Immature natural killer cell (primary cell): ENCODE measurements at places on chromosomes 11 and 22.

GRCh38 chr22:23849009-23850006 lies 8.4 kb upstream of the SLC2A11 start:
- DNase-seq, result peak; percentile 81

GRCh38 chr11:132185726-132186592 lies 815.5 kb downstream of the NTM start:
- DNase-seq, result no peak

GRCh38 chr11:3367221-3367620 lies 11.7 kb downstream of the ZNF195 start:
- no peak for DNase-seq

- DNase-seq, result no peak
Observed at GRCh38 chr11:109196016-109196415, 226.0 kb upstream of the C11orf87 start.

DNA sequence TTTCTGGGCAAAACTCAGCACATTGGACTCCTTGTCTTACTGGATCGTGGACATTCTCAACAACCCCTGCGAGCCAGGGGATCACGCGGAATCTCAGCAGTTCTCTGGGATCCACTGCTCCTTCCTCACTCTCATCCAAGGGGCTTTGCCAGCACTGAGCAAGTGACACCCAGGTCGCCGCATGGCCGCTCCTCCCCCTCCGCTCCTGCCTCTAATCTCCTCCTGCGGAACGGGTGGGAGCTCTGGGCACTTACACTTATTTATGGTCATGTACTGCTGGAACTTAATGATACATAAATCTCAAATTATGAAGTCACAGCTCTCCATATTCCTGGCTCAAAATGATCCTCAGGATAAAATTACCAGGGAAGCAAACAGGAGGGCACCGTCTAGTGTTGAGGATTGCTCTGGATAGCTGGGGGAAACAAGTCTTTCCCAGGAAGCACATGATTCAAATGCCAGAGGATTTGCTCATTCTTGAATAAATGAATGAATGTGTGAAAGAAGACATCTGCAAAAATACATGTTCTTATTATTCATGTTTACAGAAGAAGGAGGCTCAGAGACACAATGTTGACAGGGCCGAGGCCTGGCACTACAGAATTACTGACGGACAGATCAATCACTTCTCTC lies 1077.3 kb downstream of the TBC1D22A start:
- no peak for DNase-seq

- no peak for DNase-seq
Observed at GRCh38 chr11:130487924-130488815, 39.7 kb downstream of the ADAMTS15 start.

- DNase-seq, result no peak
Observed at GRCh38 chr22:17370026-17370765, 936 bp downstream of the CECR2 start.

DNA sequence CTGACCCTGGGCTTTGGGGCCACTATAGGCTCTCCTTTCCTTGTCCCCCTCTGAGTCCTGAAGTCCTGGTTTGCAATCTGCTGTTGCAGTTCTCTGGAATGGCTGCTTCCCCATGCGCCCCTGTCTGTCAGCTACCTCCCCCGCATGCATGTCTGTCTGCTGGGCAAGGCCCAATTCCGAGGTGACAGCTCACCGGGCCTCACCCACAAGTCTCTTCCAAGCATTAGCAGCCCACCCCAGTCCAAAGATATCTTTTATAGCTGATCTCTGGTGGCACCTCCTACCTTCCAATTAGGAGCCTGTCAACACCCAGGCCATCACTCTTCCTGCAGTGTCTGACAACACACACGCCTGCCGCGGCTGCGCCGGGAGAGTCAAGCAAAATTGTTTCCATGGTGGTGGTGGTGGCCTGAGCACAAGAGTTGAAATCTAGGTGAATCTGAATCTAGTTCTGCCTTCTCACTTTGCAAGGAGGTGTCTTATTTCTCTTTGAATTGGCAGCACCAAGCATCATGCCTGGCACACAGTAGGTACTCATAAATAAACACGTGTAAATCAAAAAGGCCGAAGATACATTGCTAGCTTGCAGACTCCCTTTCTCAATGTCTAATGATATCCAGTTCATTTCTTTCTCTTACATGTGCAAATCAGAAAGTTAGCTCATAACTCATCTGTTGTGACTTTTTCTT lies 1.2 kb upstream of the LMO2 start:
- no peak for DNase-seq

- no peak for DNase-seq
Observed at GRCh38 chr11:116553482-116553881, 219.3 kb downstream of the BUD13 start.

- no peak for DNase-seq
Observed at GRCh38 chr11:58945663-58946062, 6.4 kb downstream of the GLYATL1 start.

- DNase-seq, result no peak
Observed at GRCh38 chr11:43930868-43931716, 11.3 kb upstream of the C11orf96 start.

GRCh38 chr22:25085930-25086901 lies 113.4 kb upstream of the CRYBB3 start:
- no peak for DNase-seq

- no peak for DNase-seq
Observed at GRCh38 chr11:67630943-67631331, 1.2 kb upstream of the NUDT8 start.

- no peak for DNase-seq
Observed at GRCh38 chr11:66887526-66887925, 30.7 kb downstream of the LRFN4 start.

GRCh38 chr11:17161515-17161914 lies 46.3 kb downstream of the PIK3C2A start:
- DNase-seq, result peak; percentile 26

DNA sequence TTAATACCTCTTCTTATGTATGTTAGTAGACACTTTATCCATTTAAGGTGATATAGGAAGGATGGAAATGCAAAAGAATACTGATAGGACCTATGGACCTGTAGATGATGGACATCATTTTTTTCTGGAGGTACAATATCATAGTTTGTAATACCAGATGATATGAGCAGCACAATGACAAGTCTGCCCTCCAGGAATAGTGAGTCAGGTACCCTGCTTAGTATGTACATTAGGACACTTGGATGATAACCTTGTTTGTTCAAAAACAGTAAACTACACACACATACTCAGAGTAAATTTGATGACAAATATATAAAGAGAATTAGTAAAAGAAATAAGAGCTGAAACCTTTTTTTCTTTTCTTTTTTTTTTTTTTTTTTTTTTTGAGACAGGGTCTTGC lies 58.7 kb upstream of the B3GNT6 start:
- no peak for DNase-seq

GRCh38 chr11:68855205-68855981 lies 13.7 kb upstream of the CPT1A start:
- peak; percentile 38 for DNase-seq

DNA sequence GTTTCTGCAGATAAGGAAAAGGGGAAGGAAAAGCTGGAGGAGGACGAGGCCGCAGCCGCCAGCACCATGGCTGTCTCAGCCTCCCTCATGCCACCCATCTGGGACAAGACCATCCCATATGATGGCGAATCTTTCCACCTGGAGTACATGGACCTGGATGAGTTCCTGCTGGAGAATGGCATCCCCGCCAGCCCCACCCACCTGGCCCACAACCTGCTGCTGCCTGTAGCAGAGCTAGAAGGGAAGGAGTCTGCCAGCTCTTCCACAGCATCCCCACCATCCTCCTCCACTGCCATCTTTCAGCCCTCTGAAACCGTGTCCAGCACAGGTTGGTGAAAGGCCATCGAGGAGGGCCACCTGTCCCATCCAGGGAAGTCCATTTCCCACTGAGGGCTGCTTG lies 5.6 kb downstream of the TEF start:
- DNase-seq, result no peak

DNA sequence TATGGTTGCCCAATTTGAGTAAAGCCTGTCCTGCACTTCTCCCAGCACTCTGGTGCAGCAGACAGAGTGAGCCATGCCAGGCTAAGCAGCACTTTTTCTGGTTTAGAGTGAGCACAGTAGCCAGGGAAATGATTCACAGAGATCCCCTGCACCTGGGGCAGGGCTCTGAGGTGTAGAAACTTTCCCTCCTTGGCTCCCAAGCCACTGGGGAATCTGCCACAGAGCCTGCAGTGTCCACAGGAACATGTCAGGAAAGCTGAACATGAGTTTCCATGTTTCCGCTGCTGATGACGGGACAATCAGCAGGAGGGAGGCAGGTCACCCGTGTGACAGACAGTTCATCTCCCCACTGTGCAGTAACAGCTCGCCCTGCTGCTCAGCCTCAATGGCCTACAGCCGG lies 429.9 kb upstream of the B3GAT1 start:
- no peak for DNase-seq

GRCh38 chr11:92728628-92729027 lies 240.8 kb upstream of the MTNR1B start:
- no peak for DNase-seq

DNA sequence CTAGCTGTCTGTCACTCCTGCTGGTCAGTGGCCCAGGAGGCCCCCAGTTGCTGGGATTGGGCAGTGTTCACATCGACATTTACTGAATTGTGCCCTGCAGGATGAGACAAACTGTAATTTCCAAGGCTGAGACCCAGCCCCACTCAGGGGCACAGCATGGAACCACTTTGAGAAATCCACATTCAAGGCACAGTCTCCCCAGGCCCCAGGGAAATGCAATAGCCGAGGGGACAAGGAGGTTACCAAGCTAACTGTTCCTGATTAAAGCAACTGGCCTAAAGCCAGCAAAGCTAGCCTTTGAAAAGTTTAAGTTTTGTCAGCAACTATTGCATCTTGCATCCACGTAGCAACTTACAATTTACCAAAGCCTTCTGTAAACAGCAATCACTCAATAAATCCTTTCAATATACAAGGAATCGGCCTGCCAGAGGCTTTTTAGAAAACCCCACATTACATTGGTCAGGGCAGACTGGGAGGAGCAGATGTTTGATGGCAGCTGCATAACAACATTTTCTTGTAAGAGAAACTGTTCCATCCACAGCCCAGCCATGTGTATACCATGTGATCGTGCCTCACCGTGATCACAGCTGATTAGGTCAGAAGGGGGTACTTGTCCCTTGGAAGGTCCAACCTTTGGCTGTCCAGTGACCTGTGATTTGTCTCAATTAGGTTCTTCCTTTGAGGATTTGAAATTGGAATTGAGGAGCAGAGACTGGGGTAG lies 103.9 kb downstream of the TENM4 start:
- no peak for DNase-seq

- no peak for DNase-seq
Observed at GRCh38 chr11:36053281-36053680, 109.4 kb downstream of the LDLRAD3 start.

GRCh38 chr11:128411812-128412211 lies 175.5 kb downstream of the ETS1 start:
- DNase-seq, result no peak

GRCh38 chr22:29782061-29782845 lies 15.1 kb downstream of the UQCR10 start:
- no peak for DNase-seq

GRCh38 chr11:6655790-6656583 lies at the start of gene DCHS1:
TSS of gene DCHS1 (minus strand) at chr11:6655809. CDS start at chr11:6641613, 14,196 bp downstream.
- peak; percentile 14 for DNase-seq

DNA sequence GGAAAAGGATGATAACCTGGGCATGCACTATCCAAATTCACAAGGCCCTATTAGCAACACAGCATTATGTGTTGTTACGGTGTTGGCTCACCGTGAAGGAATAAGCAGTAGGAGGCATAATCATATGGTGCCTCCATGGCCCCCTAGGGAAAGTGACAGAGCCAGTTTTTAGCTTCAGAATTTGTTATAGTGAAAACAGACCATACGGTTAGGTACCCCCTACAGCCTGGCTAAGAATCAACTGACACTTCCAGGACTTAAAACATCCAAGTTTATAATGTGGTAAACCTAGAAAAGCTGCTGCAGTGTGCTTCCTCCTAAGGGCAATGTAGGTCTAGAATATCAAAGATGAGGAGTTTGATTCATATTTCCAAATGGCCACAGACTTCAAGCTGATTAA lies 30.4 kb downstream of the KIF18A start:
- DNase-seq, result no peak

- DNase-seq, result no peak
Observed at GRCh38 chr11:116062490-116063171, 558.4 kb upstream of the CADM1 start.

- no peak for DNase-seq
Observed at GRCh38 chr22:23302171-23303002, 122.1 kb downstream of the BCR start.

DNA sequence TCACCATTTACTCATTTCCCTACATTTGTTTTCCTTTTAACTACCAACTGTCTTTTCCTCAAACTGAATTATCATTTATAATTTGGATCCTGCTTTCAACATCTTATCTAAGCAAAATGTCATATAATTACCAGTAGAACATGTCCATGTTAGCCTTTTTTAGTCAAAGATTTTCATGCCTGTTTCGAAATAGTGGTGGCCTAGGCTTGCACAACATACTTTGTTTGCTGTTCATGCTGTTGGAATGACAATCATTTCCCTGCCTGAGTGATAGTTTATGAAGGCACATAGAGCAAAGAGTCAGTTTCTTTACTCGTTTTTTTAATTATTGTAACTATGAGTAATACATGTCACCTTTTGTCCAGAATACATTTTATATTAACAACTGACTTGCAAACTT lies 144.3 kb upstream of the ANO3 start:
- no peak for DNase-seq

DNA sequence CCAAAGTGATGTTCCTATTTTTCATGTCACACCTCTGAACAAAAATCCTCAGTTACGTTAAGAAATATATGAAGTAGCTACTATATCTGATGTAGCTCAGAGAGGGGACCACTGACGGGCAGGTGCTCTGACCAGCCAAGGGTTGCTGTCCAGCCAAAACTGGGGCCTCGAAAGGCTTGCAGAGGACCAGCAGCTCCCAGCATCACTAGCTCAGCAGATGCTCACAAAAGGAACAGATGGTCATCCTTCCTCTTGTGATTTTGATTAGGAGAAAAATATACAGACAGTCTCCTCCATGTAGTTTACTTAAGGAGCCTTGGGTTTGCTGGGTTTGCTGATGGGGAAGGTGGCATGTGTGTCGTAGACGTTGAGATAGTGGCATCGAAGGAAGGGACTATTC lies 374.6 kb upstream of the B3GAT1 start:
- DNase-seq, result no peak

GRCh38 chr22:19085233-19085718 lies 36.9 kb downstream of the DGCR2 start:
- no peak for DNase-seq

DNA sequence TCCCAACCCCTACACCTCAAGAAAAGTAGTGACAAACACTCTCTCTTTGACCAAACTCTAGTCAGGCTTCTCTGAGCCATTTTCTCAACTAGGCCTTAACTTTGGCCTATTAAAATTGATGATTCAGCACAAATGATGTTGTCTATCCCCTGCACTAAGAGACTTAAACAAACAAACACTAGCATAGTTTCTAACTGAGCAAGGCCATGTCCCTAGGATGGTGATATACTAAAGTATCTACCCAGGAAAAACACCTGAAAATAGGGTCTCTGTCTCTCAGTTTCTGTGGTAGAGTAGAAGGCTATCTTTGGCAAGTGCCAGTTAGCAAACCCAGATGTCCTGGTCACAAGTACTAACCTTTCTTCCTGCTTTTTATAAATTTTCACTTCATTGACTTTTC lies 219.7 kb upstream of the ANO3 start:
- no peak for DNase-seq

- no peak for DNase-seq
Observed at GRCh38 chr22:29386708-29387107, 1.7 kb downstream of the AP1B1 start.

- no peak for DNase-seq
Observed at GRCh38 chr11:70315716-70316115, 45.2 kb downstream of the PPFIA1 start.

- DNase-seq, result no peak
Observed at GRCh38 chr22:17997456-17997855, 26.9 kb downstream of the MICAL3 start.
